ENCODE measurements at places on chromosomes 13 and 19.

DNA sequence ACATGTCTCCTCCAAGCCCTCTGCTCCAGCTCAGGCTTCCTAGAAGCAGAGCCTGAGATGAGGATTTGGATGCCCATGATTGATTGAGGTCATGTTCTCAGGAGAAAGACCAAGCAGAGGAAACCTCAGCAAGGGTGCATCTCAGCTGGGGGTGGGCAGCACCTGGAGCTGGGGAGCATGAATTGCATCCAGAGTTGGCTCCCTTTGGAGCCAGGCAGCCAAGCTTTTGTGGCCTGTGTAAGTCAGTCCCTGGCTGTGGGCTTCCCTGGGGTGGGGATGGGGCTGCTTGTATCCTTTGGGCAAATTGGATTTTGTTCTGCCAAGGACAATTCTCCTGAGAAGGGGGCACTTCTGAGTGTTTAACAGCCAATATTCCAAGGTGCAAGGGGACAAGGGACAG is 91.5 kb upstream of the WASF3 start:
- H3K36me3 ChIP-seq: no peaks in the 10 kb centered on the region
- H3K4me3 ChIP-seq: no peak overlapping the region
- H3K27ac ChIP-seq: no peak overlapping the region
- H3K4me1 ChIP-seq: no peaks in the 10 kb centered on the region
- DNase-seq: no peak

DNA sequence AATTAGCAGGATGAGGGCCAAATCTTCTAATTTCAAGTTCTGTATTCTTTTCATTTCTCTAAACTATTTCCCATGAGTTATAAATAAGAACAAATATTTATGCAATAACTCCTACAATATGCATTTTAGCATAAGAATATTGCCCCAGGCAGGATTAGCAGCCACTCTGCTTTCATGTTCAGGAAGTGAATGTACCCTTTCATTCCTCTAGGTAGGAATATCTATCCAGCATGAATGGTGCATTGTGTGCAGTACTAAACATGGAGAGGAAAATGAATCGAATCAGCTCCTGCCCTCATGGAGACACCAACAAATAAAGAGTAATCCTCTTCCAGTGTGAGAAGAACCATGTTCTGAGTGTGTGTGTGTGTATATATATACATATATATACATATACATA is 41.0 kb downstream of the LHFPL6 start:
- no peak for DNase-seq
- peaks cover 9% of the 10 kb centered on the region for H3K4me1 ChIP-seq
- H3K36me3 ChIP-seq: no peaks in the 10 kb centered on the region
- no peaks in the 10 kb centered on the region for H3K27me3 ChIP-seq
- no peak overlapping the region for H3K27ac ChIP-seq
- H3K4me3 ChIP-seq: no peak overlapping the region

DNA sequence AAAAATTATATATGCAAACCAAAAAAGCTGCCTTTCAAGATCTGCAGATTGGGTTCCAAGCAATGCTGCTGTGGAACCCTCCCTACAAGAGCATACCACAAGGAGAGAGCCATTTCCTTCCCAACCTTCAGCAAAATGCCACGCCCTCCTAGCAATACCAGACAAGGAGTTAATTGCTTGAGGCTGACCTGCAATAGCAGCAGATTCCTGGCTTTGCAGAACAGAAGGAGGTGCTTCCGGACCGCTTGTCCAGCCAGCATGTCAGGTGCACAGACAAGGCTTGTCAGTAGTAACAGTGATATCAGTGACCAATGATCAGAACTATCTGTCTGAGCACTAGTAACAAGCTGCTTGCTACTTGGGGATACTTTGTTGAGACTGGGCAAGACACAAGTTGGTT is 301.6 kb downstream of the FGF14 start:
- H3K36me3 ChIP-seq: no peaks in the 10 kb centered on the region
- H3K27me3 ChIP-seq: no peaks in the 10 kb centered on the region
- no peak for DNase-seq
- no peak overlapping the region for H3K27ac ChIP-seq
- no peak overlapping the region for H3K4me3 ChIP-seq
- no peaks in the 10 kb centered on the region for H3K4me1 ChIP-seq

DNA sequence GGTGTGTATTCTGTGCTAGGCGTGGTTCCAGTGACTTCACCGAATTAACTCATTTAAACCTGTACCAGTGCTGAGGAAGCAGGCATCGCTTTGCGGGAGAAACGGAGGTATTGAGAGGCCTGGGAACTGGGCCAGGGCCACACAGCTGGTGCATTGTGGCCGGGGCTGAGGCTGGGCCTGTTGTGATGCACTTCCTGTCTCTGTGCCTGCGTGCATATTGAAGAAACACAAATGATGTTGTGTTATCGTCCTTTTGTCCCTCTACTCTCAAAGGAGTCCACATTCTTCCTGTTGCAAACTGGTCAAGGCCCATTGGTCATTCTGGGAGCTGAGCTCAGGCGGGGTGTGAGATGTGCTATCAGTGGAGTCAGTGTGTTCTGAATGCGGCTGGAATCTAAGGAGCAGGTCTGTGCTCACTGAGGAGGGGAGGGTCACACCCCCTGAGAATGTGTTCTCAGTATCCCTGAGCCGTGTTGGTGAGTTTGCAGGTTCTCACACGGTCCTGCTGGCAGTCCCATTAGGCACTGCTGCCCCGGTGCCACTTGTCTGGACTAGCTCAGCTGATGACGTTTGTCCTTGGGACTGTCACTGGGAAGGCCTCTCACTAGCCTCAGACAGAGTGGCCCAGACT is 62.1 kb downstream of the ARHGEF7 start:
- no peak for DNase-seq
- H3K36me3 ChIP-seq: peaks cover 10% of the 10 kb centered on the region
- peaks cover 43% of the 10 kb centered on the region for H3K4me1 ChIP-seq
- H3K27me3 ChIP-seq: no peaks in the 10 kb centered on the region
- peak overlapping the region; percentile 63 for H3K27ac ChIP-seq
- no peak overlapping the region for H3K4me3 ChIP-seq

- peak; percentile 84 for DNase-seq
- H3K4me3 ChIP-seq: peak overlapping the region; percentile 83
- no peaks in the 10 kb centered on the region for H3K27me3 ChIP-seq
- H3K27ac ChIP-seq: peak overlapping the region; percentile 99
These were observed 990 bp upstream of the ZMYM2 start for GRCh38 chr13:19957320-19958154.

- no peaks in the 10 kb centered on the region for H3K4me1 ChIP-seq
- no peak overlapping the region for H3K4me3 ChIP-seq
These were observed 213.0 kb downstream of the FOXO1 start for GRCh38 chr13:40453351-40454021.

DNA sequence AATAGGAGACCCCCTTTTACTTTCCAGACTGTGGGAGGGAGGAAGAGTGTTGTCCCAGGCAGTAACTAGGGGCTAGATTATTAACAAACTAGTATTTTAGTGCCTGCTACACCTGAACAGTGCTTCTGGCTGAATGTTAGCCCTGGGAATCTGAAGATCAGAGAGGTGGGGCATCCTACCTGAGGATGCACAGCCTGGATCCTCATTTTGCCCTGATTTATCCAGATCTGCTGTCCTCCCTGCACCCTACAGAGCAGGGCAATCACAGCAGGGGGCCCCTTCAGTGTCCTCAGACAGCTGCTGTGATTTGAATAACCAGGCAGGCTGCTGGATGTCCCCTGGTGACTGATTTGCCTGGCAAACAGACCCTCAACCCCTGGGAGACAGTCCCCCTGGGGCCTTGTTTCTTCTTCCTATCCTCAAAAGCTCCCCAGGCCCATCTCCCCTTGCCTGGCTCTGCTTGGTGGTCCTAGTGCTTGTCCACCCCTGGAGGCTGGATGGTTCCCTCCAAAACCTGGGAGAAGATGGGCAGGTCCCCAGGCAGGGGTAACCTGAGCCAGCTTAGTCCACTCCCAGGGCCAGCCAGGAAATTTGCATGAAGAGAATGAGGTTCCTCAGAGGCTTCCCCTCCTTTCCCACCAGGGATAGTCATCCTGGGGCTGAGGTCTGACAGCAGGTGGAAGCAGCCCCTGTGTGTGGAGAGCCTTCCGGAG is at the start of gene OVOL3:
OVOL3 (plus strand) TSS at position 657 of the 713 bp plus-strand sequence. CDS start 60 bp downstream, outside the sequence.
- H3K4me1 ChIP-seq: no peaks in the 10 kb centered on the region
- no peak within 1 kb of the TSS for H3K27ac ChIP-seq
- H3K27me3 ChIP-seq: no peaks in the 10 kb centered on the region

- H3K4me3 ChIP-seq: no peak overlapping the region
- no peak for DNase-seq
- H3K27me3 ChIP-seq: no peaks in the 10 kb centered on the region
- no peak overlapping the region for H3K27ac ChIP-seq
These were observed 427.2 kb downstream of the COG6 start for GRCh38 chr13:40082639-40083038.

GRCh38 chr19:54023191-54023590 is 31.8 kb downstream of the CACNG6 start:
- no peaks in the 10 kb centered on the region for H3K4me1 ChIP-seq
- H3K4me3 ChIP-seq: no peak overlapping the region
- no peak overlapping the region for H3K27ac ChIP-seq
- H3K27me3 ChIP-seq: peaks cover 15% of the 10 kb centered on the region

GRCh38 chr13:110371550-110372465 is 64.7 kb downstream of the COL4A2 start:
- H3K4me1 ChIP-seq: peaks cover 13% of the 10 kb centered on the region
- H3K27me3 ChIP-seq: no peaks in the 10 kb centered on the region
- peak; percentile 49 for DNase-seq

GRCh38 chr13:20401931-20402856 is 123.5 kb downstream of the CRYL1 start:
- no peak overlapping the region for H3K4me3 ChIP-seq
- H3K27me3 ChIP-seq: no peaks in the 10 kb centered on the region
- no peak overlapping the region for H3K27ac ChIP-seq
- H3K36me3 ChIP-seq: no peaks in the 10 kb centered on the region
- H3K4me1 ChIP-seq: no peaks in the 10 kb centered on the region

DNA sequence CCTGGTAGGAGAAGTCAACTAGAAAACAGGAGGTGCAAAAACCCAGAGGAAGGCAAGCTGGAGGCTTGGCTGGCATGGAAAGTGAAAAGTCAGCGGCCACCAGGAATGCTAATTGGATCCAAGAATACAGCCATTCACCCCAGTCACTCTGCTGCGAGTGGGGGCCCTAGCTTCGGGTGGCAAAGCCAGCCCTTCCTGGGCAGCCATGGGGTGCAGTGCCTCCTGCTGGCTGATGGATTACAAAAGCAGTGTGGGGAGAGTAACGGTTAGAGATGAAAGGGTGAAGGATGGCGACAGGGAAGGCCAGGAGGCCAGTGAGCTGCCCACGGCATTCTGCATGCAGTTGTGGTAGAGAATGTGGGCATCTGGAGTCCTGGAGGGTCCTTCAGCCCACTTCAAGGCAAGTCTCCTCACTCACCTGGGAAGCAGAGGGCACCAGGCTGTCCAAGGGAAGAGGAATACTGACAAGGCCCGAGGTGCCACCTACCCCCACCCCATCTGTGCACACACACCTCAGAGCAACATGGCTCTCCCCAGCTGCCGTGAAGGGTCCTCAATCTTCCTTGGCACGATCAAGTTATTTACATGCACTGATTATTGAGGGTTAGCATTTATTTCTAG is 20.3 kb upstream of the EPHX3 start:
- no peak for DNase-seq
- H3K27ac ChIP-seq: peak overlapping the region; percentile 43
- no peaks in the 10 kb centered on the region for H3K27me3 ChIP-seq
- peaks cover 54% of the 10 kb centered on the region for H3K4me1 ChIP-seq
- peaks cover 89% of the 10 kb centered on the region for H3K36me3 ChIP-seq
- no peak overlapping the region for H3K4me3 ChIP-seq

DNA sequence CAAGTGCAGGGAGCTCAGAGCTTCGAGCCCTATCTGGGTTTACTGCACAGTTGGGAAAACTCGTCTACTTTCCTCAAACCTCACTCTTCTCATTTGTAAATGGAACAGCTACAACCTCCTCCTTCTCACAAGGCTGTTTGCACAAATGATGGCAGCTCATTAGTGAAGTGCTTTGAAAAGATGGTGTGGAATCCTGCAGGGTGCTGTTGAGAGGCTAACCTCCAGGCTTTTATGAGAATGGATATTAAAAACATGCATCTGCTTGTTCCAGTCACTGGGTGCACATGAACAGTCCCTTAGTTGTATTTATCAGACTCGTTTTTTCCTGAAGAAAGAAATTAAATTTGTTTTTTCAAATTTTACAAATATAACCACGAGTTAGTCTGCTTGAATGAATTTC is 36.6 kb downstream of the PCDH8 start:
- no peak overlapping the region for H3K27ac ChIP-seq
- no peaks in the 10 kb centered on the region for H3K36me3 ChIP-seq
- DNase-seq: no peak

DNA sequence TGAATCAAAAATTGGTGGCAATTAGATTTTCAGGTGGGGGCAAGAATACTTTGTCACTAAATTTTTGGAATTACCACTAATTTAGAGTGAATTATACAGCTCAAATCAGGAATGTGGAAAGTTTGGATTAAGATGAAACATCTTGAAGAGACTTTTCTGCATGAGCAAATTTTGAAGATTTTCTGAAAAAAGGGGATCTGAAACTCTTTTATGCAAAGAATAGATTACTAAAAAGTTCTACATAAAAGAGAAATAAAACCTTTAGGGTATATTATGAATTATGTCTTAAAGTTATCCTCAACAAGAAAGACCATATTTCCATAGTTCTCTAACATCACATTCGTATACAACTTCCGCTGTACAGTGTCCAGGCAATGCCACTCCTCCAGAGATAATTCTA is 36.7 kb downstream of the ZNF93 start:
- no peaks in the 10 kb centered on the region for H3K36me3 ChIP-seq
- H3K4me1 ChIP-seq: no peaks in the 10 kb centered on the region
- no peak overlapping the region for H3K4me3 ChIP-seq
- DNase-seq: no peak
- no peaks in the 10 kb centered on the region for H3K27me3 ChIP-seq
- H3K27ac ChIP-seq: no peak overlapping the region

DNA sequence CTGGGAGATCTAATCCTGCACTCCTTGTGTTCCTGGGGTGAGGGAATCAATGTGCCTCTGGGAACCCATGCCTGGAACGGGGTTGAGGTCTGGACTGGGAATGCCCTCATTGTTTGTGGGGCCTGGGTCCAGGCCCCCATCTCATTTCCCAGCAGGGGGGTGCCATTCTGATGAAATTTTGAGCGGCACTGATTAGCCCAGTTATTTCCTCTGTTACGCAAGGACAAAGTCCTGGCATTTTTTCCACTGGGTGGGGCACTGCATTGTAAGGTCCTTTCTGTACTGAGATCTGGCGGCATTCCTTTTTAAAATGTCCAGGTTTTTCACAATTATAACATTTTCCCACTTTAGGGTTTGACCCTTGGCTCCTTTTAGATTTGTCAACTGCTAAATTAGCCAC is 14.8 kb downstream of the FPR3 start:
- H3K4me3 ChIP-seq: no peak overlapping the region
- H3K27ac ChIP-seq: peak overlapping the region; percentile 30

Data from upper lobe of right lung (tissue), 1 donor.